ENCODE measurements at places on chromosomes 2 and 18.

DNA sequence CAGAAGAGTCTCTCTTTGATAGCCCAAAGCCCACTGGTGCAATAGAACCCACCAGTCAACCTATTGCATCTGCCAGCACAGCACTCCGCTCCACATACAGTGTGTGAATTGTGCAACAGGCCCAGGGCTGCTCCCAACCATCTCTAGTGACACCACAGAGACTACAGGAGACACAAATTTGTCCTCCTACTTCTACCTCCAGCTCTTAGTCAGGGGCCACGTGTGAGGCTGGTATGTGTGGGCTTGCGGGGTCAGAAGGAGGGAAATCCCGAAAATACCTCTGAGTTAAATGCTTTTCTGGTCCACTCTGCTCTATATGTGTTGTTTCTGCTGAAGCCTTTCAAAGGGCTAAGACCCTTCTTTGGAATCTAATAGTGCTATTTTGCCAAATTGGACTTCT is 18.0 kb downstream of the DGUOK start:
- no peak for DNase-seq

DNA sequence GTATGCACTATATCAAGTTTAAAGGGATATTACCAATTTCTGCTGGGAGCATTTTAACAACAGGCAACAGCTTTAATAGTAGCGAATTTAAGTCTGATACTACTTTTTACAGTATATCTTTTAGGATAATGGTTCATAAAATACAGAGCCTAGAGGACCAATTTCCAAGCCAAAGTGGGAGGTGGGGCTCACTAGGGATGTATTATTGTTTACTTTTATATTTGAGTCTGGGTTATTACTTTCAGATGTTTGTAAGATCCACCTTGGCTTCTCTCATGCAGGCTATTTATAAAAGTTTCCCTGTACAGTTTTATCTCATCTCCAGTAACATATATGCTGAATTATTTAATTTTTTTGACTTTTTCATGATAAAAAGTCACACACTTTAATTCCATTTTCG is 242.0 kb downstream of the CMPK2 start:
- DNase-seq = no peak

DNA sequence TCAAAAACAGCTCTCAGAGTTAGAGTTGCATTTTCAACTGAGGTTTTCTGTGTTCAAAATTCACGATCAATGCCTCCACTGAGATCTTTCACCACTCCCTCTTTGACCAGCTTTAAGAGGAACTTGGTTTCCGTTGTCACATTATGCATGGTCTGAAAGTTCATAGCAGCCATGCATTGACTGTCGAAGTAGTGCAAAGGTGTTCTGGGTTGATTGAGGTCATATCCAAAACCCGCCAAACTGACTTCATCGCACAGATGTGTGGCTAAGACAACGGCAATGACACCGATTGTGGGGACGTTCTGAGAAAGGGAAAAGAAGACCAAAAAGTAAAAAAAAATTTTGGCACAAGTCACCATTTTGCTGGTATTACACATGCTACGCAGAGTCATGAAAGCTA is 48.7 kb downstream of the ST3GAL5 start:
- DNase-seq = no peak

DNA sequence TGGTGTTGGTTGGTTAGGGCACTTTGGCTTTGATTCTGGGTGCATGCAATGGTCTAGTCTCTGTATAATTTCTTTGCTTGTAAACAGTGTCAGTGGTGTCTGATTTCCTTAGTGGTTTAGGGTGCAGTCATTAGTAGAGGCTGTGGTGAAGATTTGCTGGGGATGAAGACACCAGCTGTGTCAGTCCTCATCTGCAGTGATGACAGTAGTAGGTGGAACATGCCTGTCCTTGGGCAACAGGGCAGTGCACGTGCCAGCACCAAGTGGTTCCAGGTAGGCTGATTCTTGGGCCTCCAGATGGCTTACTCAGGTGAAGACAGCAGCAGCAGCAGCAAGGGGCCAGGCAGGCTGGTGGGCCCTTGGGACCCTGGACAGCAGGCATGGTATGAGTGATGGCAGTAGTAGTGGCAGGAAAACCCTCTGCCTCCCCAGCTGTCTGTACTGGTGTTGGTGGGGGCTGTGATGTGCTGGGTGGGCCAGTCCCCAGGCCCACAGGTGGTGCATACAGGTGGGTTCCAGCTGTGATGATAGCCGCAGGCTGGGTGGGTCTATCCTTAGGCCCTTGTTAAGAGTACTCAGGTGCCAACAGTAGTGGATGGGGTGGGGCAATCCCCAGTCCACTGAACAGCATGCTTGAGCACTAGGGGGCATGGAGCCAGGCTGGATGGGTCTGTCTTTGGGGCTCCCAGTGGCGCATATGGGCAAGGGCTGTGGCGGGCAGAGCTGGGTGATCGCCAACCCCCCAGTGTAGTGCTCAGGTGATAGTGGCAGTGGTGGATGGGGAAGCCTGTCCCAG is 140.7 kb upstream of the THUMPD2 start:
- DNase-seq = no peak

GRCh38 chr18:24227977-24228666 is 89.3 kb downstream of the CABYR start:
- no peak for DNase-seq

DNA sequence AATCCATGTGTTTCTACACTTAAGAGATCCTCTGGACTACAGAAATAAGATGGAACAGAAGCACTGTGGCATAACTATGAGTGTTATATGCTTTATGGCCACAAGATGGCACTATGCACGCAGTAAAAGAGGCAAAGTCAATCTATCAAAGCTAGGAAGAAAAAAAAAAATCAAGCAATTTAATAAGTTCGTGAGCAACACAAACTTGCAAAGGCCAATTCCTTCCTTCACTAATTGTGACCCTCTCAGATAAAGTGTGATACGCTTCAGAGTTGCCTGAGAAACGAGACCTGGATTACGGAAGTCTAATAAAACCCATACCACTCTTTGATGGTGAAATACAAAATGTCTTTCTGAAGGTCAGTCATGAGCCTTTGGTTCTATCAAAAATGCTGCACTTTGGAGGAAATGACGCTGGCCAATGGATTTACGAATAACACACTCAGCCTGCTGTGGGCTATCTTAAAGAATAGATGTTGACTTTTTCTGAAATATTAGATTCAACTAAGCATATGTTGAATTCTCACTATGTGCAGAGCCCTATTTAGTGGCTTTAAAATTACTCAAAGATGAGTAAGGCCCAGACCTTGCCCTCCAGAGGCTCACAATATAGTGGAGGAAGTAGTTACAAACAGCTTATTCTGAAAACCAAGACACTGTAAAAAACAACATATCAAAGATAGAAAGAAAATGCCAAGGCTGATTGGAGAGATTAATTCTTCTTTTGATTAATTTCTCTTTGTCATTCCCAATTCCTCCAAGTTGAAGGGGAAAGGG is 35.5 kb upstream of the TTR start:
- DNase-seq = peak; percentile 28

DNA sequence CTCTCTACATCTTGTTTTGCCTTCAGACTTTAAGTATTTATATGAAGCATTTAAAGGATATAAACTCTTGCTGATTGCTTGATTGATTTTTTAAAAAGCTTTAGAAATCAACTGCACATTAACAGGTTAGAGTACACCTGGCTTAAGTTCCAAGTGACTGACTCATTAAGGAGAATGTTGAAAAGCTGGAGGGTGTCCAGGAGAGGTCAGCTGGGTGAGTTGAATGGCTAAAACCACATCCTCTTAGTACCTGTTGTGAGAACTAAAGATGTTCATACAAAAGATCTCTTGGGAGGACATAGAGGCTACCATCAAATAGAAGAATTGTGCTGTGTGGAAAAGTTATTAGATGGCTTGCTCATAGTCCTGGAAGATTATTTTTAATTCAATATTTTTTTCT is 206.8 kb downstream of the TXNL1 start:
- no peak for DNase-seq

- no peak for DNase-seq
Measured at GRCh38 chr2:5925604-5926003, 233.4 kb downstream of the SOX11 start.

GRCh38 chr2:20016346-20016745 is 3.9 kb upstream of the MATN3 start:
- no peak for DNase-seq

- no peak for DNase-seq
Measured at GRCh38 chr2:190396271-190396670, 11.9 kb upstream of the MFSD6 start.

- no peak for DNase-seq
Measured at GRCh38 chr2:196849895-196850294, 40.7 kb upstream of the C2orf66 start.

DNA sequence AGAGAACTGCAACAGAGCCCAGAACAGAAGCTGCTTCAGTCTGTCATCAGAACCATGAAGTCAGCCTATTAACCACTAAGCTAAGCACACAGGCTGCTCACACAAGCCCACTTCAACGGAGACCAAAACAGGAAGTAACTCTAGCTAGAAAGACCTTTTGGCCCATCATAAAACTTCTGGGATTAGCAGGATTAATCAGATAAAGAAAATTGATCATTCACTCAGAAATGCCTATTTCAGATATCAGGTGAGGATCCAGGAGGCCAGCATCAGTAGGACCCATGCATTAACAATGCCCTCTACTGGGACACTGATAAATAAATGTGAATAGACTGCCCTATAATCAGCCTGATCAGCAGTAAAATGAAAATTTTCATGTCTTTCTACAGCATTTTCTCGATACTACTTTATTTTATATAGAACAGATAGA is 101.4 kb downstream of the WDPCP start:
- DNase-seq = no peak

DNA sequence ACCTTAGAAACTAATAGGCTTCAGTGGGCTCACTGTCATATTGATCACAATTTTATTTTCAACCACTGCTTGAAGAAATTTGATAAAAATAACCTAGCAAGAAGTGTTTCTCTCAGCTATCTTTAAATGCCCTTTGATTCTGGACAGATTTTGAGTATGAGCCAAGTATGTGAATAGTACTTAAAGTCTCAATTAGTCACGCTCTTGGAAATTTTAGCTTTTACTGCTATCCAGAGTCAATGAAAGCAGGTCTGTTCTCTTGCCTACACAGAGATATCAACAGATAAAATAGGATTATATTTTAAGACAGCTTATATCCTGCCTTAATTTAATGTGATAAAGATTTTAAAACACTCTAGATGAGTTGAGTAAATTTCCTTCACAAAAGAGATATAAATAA is 337.3 kb downstream of the CBLN2 start:
- no peak for DNase-seq

GRCh38 chr2:37143974-37144373 is 12.8 kb downstream of the EIF2AK2 start:
- no peak for DNase-seq

DNA sequence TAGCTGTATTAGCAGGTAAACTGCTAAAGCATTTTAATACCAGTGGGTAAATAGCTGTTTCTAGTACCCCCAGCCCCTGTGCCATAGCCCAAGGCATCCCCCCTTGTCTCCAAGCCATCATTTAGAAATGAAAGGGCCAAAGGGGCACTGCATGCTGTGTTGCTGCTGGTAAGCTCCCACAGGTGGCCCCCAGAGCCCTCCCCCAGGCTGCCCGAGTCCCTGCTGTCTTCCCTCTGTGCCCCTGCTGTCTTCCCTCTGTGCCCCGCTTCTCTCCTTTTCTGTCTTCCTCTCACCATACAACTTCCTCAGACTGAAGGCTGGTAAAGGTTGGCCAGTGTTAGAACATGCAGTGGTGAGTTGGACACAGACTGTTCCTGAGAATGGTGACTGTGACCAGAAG is 42.1 kb downstream of the ZAP70 start:
- no peak for DNase-seq

- DNase-seq = no peak
Measured at GRCh38 chr18:2526329-2526728, 45.0 kb downstream of the METTL4 start.

- no peak for DNase-seq
Measured at GRCh38 chr2:134736167-134736880, 17.5 kb upstream of the TMEM163 start.

DNA sequence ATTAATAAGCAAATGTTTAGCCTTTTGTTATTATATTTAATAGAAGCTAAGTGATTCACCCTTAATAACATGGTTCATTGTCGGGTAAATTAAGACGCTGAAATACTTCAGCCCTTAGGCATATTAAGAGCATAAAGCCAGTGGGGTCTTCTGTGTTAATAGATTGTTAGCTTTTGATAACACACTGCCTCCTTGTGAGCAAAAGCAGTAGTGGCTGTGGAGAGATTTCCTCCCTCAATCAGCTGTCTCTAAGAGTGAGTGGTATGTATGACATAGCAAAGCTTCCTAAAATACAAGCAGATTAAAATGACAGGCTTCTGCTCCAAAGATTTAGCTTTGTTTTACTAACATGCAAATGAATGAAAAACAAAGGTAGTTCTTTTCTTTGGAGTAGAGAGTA is 143.7 kb upstream of the SYT4 start:
- no peak for DNase-seq

Measured in stimulated activated naive B cell treated with anti-CD40 and anti-IgM and Interleukin-4, amounts not matched to agents 10 μg/mL and 1 μg/mL and 100 μg/mL, for 72 hours (primary cell).